ENCODE measurements at places on chromosomes 3 and 15.
A peak's percentile ranks its signal among the peaks of the same experiment; 100 is the strongest.

GRCh38 chr3:185760088-185760487 lies 64.8 kb downstream of the IGF2BP2 start:
- DNase-seq, result no peak

- peak; percentile 76 for DNase-seq
Observed at GRCh38 chr3:168620854-168621253, 525.1 kb upstream of the GOLIM4 start.

DNA sequence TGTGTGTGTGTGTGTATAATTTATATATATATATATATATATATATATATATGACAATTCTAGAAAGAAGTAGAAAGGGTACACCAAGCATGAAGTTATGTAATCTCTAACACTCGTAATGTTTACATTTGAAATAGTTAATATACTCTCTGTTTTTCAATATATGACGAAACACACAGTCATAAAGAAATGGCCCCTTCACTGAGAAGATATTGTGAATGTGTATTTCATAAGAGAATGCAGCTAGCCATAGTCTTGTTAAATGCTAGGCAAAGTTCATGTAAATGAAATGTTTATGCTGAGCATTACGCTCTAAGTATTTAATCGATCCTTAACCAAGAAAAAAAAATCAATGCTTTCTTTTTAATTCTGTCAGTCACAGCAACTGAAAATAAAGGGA lies 154.7 kb upstream of the TSPAN3 start:
- DNase-seq, result no peak

GRCh38 chr3:158761350-158761749 lies 29.1 kb upstream of the RARRES1 start:
- DNase-seq, result no peak

DNA sequence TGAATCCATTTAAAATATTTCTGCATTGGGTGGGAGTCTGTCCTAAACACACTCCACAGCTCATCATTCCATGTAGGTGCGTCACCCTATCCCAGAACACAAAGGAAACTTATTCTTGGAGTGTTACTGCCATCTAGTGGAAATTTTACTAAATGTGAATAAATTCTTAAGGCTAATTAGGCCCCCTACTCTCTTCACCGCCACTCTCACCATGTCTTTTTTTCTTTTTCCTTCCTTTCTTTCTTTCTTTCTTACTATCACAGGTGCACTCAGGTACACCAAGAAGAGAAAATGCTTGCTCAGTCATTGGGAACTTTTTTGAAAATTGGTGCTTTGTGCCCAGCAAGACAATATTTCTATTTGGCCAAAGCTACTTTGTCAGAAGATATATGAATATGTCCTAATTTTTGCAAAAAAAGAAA lies 26.4 kb upstream of the ATP8B4 start:
- DNase-seq, result peak; percentile 28

GRCh38 chr3:53671192-53671960 lies 174.8 kb downstream of the CHDH start:
- DNase-seq, result peak; percentile 56

GRCh38 chr3:72722930-72723726 lies 125.1 kb downstream of the SHQ1 start:
- peak; percentile 0 for DNase-seq
